Naive thymus-derived CD8-positive, alpha-beta T cell (primary cell): ENCODE measurements at places on chromosomes 16 and 17. TPM values are rescaled to one million over a fixed set of nuclear protein-coding genes. Genes with fewer than 3 reads are reported as not detected.
A peak's percentile ranks its signal among the peaks of the same experiment; 100 is the strongest.

Gene WSB1
- total RNA-seq = 159 TPM

Gene TNFRSF17
- 0.63 TPM for total RNA-seq

DNA sequence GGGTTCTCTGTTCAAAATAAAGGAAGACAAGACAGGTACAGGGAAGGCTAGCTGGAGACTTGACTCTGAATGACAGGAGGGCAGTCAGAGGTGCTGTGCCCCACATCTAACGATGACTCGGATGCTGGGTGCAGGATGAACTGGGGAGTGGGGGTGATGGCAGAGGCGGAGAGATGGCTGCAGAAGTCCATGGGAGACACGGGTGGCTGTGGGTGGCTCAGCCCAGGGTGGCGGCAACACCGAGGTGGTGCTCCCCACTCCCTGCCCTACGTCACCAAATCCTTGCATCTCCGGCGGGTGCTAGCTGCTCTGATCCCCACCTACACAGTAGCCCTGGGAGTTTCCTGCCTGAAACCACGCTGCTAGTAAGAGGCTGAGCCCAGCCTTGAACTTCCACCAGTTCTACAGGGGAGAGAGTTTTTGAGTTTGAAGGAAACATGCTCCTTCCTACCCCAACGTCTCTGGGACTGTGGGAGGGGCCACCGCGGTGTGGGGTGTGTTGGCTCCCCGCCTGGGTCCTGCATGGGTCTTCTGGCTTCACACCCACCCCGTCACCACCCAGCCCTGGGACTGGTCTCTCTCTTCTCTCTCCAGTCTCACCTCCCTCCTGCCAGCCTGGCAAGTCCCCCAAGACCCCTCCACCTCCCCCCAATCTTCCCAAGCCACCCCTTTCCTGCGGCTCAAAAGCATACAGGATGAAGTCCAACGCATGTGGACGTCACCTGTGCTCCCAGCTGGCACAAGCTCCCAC is 4.5 kb downstream of the GSG1L start:
- H3K27ac ChIP-seq = no peak overlapping the region
- H3K4me1 ChIP-seq = peaks cover 3% of the 10 kb centered on the region
- H3K27me3 ChIP-seq = peaks cover 64% of the 10 kb centered on the region
- H3K4me3 ChIP-seq = peak overlapping the region; percentile 9

Gene NACA2
- not detected for total RNA-seq

Gene KRTAP1-5
- total RNA-seq = not detected

DNA sequence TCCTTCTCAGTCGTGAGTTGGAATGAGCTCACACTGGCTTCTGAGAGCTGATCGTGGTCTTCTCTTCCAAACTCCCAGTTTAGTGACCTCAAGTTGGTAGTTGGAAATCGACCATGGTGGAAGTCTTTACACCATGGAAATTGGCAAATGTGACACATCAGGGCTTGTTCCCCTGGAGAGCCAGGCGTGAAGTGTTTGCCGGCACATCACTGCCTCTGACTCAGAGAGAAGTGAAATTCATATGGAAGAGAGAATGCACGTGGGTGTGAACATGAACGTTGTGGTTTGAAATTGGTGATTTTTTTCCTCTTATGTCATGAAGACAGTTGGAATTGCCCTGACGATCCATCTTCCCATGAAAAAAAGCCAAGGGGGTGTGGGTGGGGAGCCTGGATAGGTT is 47.4 kb downstream of the AXIN2 start:
- H3K36me3 ChIP-seq = no peaks in the 10 kb centered on the region
- no peaks in the 10 kb centered on the region for H3K27me3 ChIP-seq
- H3K27ac ChIP-seq = no peak overlapping the region
- H3K4me1 ChIP-seq = no peaks in the 10 kb centered on the region
- no peak for DNase-seq
- no peak overlapping the region for H3K4me3 ChIP-seq

GRCh38 chr16:81679721-81680430 is 99.2 kb upstream of the PLCG2 start:
- DNase-seq = no peak
- peaks cover 12% of the 10 kb centered on the region for H3K4me1 ChIP-seq
- no peak overlapping the region for H3K27ac ChIP-seq
- H3K4me3 ChIP-seq = no peak overlapping the region

Gene EVPLL
- total RNA-seq = not detected

Gene SCIMP
- total RNA-seq = 2.8 TPM

DNA sequence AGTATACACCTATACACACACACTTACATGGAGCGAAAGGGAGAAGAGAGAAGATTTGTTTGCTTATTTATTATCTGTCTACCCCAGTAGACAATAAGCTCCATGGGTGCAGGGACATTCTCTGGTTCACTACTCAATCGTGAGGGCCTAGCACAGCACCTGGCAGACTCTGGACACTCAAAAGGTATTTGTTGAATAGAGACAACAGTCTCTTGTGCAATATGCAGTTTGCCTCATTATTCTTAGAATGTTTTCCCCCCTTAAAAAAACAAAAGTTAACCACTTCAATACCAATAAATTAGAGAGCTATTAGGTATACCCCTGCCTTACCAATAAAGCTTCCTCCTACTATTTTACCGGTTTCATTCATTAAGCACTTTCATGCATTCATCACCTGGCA is 2.0 kb downstream of the AKAP10 start:
- H3K4me1 ChIP-seq = peaks cover 15% of the 10 kb centered on the region
- H3K36me3 ChIP-seq = no peaks in the 10 kb centered on the region
- peak overlapping the region; percentile 66 for H3K4me3 ChIP-seq
- no peaks in the 10 kb centered on the region for H3K27me3 ChIP-seq

- H3K27me3 ChIP-seq = no peaks in the 10 kb centered on the region
- DNase-seq = no peak
- peaks cover 16% of the 10 kb centered on the region for H3K4me1 ChIP-seq
- no peak overlapping the region for H3K4me3 ChIP-seq
- no peak overlapping the region for H3K27ac ChIP-seq
These were observed 10.2 kb downstream of the PITPNM3 start for GRCh38 chr17:6546069-6546718.

- no peak overlapping the region for H3K27ac ChIP-seq
- no peaks in the 10 kb centered on the region for H3K27me3 ChIP-seq
- DNase-seq = no peak
- no peaks in the 10 kb centered on the region for H3K4me1 ChIP-seq
- H3K4me3 ChIP-seq = no peak overlapping the region
- no peaks in the 10 kb centered on the region for H3K36me3 ChIP-seq
These were observed 53.1 kb downstream of the ACSM2A start for GRCh38 chr16:20504418-20504817.
